ENCODE measurements at places on chromosomes 7 and 10.

GRCh38 chr7:158741294-158741666 lies 36.7 kb upstream of the NCAPG2 start:
- no peak for DNase-seq

DNA sequence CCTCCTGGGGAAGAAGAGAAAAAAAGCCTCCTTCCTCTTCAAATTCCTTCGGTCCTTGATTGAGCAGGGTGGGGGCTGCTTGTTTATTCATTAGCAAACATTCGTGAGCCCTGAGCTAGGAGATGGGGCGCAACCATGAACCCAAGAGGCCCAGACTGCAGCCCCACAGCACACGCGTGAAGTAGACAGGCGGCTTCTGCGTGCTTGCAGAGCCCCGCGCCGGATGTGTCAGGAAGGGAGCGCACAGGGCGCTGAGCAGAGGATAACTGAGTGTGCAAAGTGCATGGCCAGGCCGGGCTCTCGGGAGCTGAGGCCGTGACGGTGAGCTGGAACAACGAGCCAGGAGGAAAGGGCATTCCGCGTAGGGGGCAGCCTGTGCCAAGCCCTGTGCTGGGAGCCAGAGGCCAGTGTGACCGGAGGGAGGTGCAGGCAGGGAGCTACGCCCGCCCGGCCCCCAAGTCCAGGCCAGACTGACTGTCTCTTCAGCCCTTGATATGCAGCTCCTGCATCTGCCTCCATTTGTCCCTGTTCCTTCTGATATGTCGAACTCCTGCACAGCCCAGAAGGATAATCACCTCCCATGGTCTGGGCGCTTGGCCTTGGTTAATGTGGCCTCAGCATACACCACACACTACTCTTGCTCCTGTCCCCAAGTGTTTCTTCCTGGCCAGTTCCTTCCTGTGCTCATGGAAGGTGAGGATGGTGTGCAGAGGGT lies 4.6 kb downstream of the FOXL3 start:
- no peak for DNase-seq

DNA sequence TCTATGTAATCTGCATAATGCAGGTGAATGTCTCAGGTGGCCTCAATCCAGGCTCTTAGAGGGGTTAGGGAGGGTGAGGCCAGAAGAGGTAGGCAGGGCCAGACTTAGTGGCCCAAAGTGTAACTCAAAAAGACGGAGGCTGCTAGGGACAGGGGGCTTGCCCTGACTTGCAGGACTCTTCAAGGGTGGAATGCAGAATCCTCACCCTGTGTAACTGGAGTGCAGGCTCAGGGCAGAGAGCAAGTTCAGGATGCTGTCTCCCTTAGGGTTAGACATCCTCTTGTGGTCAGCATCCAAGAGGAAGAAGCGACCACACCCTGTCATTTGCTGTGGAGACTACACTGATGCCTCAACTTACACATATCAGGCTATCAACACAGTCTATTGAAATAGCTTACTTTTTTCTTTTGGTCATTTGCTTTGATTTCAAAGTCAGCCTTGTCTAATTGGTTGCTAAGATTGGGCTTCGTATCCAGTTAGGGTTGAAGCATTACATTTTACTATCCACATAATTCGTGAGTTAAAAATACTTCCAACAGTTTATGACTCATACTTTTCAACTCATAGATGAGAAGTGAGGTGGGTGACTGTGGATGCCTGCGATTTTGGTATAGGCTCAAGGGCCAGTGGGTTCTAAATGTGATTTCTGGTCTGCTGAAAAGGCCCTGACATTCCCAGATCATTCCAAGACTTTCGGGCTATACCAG lies 563.6 kb downstream of the SUGCT start:
- no peak for DNase-seq

- DNase-seq, result no peak
Measured at GRCh38 chr10:132886211-132887099, 55.9 kb downstream of the CFAP46 start.

- no peak for DNase-seq
Measured at GRCh38 chr10:96511044-96511945, 2.4 kb downstream of the TLL2 start.

DNA sequence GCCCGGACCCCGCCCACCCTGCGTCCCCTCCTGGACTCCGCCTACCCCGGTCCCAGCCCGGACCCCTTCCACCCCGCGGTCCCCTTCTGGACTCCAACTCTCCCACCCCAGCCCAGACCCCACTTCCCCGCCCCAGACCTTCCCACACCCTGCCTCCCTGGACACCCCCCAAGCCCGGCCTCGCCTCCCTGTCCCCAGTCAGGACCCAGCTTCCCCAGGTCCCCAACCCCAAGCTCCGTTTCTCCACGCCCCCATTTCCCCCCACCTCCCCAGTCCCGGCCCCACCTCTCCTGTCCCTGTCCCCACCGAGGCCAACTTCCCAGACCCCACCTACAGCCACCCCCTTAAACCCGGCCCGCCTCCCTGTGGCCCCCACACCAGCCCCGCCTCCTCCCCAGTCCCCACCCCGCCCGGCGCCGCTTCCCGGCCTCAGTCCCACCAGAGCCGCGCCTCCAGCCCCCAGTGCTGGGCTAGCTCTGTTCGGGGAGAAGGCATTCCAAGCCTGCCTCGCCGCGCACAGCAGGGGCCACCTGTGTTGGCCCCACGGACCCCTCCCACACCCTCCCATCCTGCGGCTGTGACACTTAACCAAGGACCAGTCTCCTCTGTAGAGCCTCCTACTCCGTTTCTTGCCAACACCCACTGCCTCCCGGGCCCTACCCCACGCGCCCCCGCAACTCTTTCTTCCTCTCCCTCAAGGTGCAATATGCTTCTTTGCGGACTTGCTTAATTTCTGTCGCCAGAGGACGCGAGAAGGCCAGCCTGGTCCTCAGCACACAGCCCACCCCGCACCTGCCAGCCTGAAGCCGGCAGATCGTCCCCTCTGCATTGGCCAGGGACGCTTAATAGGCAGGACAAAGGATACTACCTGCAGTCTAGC lies 736 bp upstream of the ITIH5 start:
- no peak for DNase-seq

GRCh38 chr10:76037531-76038155 lies 606.2 kb downstream of the LRMDA start:
- DNase-seq, result no peak
